ENCODE measurements at places on chromosomes 12 and 14.

GRCh38 chr12:131090274-131091210 is 136.8 kb downstream of the ADGRD1 start:
- DNase-seq = no peak

- DNase-seq = no peak
These were observed 699.7 kb upstream of the TBX3 start for GRCh38 chr12:115383668-115384067.

DNA sequence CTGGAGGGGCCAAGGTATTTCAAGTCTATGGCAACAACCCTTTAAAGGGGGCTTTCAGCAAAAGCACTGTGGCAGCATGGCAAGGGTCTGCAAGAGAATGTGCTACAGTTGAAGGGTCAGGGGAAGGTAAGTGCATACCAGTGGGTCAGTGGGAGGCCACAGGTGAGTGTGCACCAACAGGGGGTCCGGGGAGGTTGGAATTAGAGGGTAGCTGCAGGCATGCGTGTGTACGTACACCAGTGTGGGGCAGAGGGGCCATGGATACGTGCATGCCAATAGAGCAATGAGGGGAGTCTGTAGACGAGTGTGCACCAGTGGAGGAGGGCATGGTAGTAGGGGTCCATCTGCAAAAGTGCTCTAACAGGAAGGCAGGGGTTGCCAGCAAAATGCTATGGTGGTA is 448.9 kb downstream of the NAV3 start:
- no peak for DNase-seq

DNA sequence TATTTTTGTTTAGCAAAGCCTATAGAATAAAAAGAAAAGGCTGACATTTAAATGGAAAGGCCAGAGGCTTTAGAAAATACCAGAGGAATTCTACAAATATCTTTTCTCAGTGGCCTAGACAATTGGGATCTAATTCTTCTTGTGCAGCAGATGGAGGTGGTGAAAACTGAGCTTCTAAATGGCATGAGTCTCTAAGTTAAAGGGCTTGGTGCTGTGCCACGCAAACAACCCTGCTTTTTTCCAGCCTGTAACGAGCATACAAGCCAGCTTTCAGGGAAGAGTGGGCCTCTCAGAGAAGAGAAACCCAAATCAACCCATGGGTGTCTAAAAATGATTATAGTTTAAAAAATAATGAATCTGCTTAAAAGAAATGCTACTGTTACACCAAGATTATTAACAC is 237.9 kb upstream of the NAV3 start:
- DNase-seq = no peak

All from activated CD4-positive, alpha-beta T cell treated with anti-CD3 and anti-CD28 coated beads, Interleukin-2, amount 50 U/mL, for 48 hours (primary cell).